ENCODE measurements at places on chromosomes 5 and 9.

GRCh38 chr9:137385061-137385655 lies 37.8 kb downstream of the EXD3 start:
- no peak for DNase-seq

DNA sequence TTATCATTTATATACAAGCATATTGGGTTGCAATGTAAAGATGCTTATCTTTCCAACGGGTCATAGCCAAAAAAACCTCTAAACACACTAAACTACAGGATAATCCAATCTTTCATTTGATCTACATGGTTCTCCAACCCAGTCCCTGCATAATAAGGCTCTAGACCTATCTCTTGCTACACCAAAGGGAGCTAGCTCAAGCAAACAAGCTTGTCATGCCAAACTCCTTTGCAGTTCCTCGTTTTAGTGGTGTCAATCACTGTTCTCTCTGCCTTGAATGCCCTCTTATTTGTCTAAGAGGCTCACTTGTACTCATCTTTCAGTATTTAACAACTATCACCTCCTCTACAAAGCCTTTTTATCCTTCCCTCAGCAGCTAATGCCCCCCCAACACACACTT lies 5.6 kb downstream of the HOMER1 start:
- no peak for DNase-seq

- no peak for DNase-seq
Observed at GRCh38 chr5:104053353-104053649, 490.7 kb upstream of the NUDT12 start.

DNA sequence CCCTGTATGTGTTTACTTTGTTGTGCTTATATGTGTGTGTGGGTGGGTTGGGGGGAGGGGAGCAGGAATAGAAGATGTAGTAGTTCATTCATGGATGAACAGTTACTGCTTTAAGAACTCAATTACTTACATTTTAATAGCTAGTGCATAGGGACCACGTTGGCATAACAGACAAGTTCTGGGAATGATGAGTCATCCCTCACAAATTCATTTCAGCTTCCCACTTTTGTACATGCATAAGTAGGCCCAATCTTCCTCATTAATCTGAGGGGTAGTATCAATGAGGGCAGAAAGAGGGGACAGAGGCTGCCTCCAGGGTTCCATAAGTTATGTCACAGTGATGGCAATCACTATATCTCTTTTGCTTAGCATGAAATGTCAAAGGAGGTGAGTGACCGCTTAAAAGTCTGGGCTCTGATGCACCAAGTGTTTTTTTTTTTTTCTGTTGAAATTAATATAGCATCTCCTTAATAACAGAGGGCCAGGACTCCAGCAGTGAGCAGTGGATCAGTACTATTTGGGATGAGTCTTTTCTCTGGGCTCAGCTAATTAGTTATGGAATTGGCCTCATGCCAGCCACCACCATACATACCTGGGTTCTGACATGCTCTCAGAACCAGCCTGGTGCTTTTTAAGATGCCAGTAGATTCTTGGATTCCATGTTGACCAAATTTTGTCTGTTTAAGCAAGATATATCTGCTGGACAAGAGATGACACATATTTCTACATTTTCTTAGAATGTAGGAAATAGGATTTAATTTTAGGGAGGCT lies 37.1 kb downstream of the PRDM6 start:
- no peak for DNase-seq

GRCh38 chr5:52738095-52738506 lies 49.6 kb upstream of the ITGA1 start:
- no peak for DNase-seq

DNA sequence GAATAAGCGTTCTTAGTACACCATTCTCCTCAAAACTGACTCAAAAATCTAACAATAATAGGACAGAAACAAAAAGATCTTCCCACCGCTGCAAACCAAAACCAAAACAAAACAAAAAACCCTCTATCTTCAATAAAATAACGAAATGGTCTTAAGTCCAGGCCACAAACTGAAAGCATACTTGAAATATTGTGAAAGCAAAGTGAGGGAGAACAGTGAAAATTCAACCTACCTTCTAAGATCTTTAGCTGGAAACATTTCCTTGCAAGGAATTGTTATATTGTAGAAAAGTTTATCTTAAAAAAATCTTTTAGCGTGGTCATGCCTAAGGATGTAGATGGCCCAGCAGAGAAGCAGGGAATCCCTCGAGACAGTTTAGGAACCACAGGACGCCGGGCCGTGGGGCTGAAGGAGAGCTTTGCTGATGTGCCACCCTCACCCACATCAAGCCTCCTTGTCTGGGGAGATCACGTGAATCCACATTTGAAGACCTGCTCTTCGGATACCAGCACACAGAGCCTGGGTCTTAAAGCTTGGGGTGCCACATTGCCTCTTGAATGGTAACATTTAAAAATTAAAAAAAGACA lies 27.8 kb upstream of the LVRN start:
- no peak for DNase-seq

GRCh38 chr5:137743031-137743640 lies 7.2 kb upstream of the KLHL3 start:
- DNase-seq: no peak

DNA sequence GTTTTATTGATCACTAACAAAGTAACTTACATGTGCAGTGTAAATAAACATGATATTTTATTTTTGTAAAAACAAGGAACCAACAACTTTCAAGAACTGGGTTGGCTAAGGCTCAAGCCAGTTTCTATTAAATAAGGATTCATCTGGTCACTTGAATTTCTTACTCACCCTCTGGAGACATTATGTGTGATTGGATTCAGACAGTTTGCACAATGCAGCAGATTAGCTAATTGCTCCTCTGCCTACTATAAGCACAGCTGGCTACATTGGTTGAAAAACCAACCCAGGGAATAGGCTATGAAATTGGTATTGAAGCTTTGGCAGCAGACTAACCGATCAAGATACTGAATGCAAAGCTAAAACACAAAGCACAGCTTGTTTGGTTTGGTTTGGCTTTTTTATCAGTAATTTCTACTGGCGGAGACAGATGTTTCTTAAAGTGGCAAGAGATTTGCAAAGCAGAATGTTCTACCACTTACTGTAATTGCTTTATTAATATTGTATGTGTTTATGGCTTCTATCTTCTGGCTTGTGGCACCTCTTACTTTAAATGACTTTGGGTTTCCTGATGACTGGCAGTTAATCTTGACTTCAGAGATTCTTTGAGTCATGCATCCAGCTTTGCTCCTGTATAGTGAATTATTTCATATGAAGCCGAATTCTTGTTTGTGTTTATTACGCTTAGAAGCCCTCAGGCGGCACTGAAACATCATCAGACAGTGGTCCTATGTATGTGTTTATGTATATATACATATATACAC lies 231.5 kb downstream of the MPDZ start:
- no peak for DNase-seq

- no peak for DNase-seq
Observed at GRCh38 chr9:9874270-9874669, 738.5 kb downstream of the PTPRD start.

GRCh38 chr5:140273401-140273877 lies 29.5 kb downstream of the PFDN1 start:
- no peak for DNase-seq

GRCh38 chr5:3310541-3311261 lies 284.9 kb upstream of the IRX1 start:
- no peak for DNase-seq

- peak; percentile 76 for DNase-seq
Observed at GRCh38 chr9:121557581-121558447, 58.2 kb upstream of the GGTA1 start.

GRCh38 chr5:111743988-111744387 lies 13.0 kb downstream of the NREP start:
- DNase-seq: no peak

GRCh38 chr9:133807818-133808217 lies 69.7 kb upstream of the SARDH start:
- DNase-seq: no peak

DNA sequence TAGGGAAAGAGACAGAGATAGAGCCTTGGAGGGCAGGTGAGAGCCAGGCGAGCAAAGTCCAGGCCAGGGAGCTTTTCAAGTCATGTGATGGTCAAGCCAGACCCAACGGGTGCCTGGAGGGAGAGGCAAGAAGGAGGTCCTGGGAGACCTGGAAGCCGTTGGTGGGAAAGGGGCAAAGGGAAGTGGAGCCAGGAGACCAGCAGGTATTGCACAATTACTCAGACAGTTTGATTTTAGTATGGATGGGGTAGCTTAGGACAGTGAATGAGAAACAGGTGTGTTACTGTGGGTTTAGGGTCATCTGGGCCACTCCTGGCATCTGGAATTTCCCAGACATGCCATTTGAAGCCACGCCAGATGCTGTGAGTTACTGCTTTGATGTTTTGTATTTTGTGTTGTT lies 5.1 kb downstream of the SECISBP2 start:
- DNase-seq: no peak

- no peak for DNase-seq
Observed at GRCh38 chr5:74631081-74631953, 9.2 kb downstream of the ENC1 start.

DNA sequence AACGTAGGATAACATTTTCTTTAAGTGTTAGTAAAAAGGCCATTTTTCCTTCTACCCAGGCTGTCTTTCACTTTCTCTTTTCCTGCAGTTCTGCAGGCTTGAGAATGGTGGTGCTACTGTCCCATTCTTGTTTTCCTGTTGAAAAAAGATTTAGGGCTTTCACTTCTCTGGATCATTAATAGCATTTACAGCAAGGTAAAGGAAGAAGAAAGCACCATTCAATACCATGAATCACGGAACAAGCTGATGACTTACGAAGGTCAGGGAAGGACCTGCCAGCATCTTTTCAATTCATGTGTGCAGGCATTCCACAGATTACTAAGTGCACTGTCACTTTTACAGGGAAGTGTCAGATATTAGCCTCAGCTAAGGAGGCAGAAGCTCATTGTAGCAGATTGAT lies 292.8 kb downstream of the YTHDC2 start:
- DNase-seq: no peak

DNA sequence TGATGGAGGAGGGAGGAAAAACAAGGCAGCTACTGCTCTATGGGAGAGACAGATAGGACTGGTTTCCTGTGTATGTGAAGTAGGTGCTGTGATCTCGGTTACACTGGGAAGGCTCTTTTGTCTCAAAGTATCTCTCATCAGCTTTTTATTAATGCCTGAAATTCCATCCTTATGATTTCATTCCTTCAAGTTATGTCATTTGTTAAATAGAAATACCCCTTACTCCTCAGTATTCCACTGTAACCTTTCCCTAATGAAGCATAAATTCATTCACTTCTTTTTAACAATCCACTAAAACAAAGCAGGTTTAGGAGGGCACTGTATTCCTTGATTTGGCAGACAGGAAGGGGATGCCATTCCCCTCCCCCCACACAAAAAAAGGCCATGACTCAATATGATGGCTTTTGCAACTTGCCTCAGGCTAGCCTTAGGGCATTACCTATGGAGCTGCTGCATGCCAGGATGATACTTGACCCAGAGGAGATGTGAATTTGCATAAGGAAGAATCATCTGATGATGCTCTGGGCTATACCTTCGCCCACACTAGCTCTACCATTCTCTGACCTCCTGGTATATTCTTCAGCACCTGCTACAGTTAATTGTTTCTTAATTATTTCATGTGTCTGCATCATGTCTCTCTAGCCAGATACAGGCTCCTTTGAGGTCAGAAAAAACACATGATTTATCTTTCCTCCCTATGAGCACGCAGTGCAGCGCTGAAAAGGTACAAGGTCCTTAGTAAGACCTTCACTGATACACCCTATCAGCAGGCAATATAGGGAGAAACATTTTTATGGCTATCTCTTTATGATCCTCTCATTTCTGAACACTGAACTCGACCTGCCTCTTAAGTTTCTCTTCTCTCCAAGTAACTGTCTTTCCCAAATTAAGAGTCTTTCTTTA lies 26.3 kb downstream of the NR3C1 start:
- no peak for DNase-seq

GRCh38 chr5:172983542-172984243 lies at the start of gene ATP6V0E1:
ATP6V0E1 (plus strand) TSS chr5:172983771; CDS start chr5:172983861, 90 bp downstream.
- DNase-seq: peak; percentile 99

- no peak for DNase-seq
Observed at GRCh38 chr9:26685818-26686217, 206.8 kb downstream of the CAAP1 start.

GRCh38 chr9:133199648-133200321 lies 9.3 kb downstream of the OBP2B start:
- peak; percentile 72 for DNase-seq

- no peak for DNase-seq
Observed at GRCh38 chr5:72849546-72849945, 33.1 kb downstream of the TNPO1 start.

- DNase-seq: no peak
Observed at GRCh38 chr5:174504266-174504726, 220.1 kb upstream of the MSX2 start.

GRCh38 chr5:174735498-174736330 lies 11.3 kb downstream of the MSX2 start:
- no peak for DNase-seq

DNA sequence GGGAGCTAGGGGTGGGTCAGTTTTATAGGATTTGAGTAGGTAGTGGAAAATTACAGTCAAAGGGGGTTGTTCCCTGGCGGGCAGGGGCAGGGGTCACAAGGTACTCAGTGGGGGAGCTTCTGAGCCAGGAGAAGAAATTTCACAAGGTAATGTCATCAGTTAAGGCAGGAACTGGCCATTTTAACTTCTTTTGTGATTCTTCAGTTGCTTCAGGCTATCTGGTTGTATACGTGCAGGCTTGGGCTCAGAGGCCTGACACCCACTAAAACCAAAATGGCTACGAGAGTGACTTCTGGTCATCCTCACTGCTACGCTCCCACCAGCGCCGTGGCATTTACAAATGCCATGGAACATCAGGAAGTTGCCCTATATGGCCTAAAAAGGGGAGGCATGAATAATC lies 20.7 kb upstream of the NXNL2 start:
- DNase-seq: peak; percentile 12

GRCh38 chr9:134863941-134864820 lies 16.4 kb upstream of the FCN2 start:
- peak; percentile 58 for DNase-seq

DNA sequence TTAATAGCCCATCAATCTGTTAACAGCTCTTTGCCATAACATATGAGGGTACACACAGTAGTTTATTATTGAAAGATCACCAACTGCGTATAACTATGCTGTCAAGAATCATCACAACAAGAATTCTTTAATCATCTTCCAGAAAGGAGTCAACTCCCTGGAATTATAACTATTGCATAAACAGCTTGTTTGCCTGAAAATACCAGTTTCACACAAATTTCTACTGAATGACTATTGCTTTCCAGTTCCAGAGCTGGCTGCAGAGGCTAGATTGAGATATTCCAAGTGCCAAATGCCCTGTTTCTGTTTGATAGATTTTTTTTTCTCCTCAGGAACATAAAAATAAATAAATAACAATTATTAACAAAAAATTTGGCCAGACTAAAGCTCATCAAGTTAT lies 444.7 kb downstream of the TLE1 start:
- no peak for DNase-seq
